Islet precursor cell (in vitro differentiated cells): ENCODE measurements at places on chromosomes 6 and 20.

DNA sequence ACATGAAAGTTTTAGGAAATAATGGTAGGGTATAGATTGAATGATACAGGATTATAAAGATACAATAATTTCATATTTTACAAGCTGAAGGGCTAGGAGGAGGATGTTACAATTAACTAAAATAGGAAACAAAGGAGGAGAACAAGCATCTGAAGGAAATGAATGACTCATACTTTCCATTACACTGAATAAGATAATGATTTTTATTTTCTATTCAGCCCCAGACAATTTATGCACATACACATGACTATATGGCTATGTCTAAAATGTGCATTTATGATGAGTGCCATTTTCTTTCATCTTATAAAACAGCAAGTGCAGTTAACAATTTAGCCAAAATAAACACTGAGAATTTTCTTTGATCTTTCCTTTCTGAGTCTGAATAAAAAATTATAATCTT lies 994.6 kb upstream of the ADGRB3 start:
- no peak for DNase-seq

DNA sequence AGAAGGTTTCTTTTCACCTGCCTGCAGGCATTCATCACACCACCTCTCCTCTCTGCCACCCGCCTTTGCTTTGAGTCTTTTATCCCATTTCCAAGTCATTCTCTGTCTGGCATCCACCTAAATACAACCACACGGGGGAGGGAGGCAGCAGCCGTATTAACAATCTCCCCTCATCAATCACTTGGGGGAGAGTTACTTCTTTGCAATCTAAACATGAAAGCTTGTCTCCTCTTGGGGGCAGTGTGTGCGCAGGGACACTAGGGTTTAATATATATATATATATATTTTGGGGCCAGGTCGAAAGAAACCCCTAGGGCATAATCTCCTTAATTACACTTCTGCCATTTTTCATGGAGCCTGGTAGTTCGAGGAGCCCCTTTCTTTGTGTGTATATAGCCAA lies 214.5 kb downstream of the TSHZ2 start:
- no peak for DNase-seq

DNA sequence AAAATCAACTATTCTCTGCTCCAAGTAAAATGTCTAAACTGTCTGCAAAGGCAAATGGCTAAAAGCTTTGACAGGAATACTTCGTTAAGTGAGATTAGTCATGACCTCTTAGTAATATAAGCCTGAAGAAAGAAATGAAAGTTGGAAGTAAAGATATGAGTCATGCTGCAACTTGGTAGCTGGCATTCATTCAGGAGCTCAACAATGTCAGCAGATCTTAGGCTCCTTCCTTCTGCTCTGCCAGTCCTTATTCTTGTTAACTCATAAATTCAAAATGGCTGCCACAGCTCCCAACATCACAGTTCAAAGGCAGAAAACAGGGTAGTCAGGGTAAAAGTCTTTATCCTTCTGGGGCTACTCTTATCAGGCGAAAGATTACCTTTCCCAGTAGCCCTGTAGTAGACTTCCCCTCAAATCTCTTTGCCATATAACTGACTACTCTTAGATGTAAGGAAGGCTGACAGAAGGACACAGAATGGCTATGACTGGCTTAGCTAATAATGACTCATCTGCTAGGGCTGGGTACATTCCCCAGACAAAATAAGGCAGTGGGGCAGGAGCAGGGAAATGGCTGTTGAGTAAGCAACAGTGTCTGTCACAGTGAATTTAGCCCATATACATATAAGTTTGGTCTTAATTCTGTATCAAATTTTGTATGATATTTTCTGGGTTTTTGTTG lies 24.4 kb upstream of the C6orf62 start:
- peak; percentile 78 for DNase-seq

DNA sequence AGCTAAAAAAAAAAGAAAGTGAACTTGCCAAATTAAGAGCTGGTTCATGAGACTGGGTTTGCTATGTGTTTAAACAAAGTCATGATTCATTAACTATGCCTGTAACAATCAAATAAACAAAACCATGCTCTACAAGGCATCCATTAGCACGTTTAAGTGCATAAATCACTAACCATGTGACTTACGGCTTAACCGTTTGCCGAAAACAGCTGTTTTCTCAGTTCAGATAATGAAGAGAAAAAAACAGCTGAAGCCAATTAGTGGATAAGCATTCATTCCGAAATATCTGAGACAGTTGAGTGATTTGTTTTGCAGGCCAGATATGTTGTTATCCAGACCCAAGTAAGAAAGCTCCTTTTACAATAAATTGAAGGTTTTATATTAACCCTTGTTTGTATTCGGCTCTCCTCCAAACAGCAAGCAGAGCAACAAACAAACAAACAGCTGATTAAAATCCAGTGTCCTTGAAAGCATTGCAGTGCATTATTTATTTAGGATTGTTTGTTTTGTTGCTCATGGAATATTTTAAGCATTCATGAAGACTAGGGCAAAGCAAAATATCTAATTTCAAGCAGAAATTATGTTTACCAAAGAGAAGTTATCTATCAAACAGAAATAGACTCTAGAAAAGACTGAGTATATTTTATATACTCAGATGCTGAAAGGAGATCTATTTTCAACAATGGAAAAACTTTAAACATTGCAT lies 343.5 kb downstream of the RFPL4B start:
- DNase-seq, result no peak

DNA sequence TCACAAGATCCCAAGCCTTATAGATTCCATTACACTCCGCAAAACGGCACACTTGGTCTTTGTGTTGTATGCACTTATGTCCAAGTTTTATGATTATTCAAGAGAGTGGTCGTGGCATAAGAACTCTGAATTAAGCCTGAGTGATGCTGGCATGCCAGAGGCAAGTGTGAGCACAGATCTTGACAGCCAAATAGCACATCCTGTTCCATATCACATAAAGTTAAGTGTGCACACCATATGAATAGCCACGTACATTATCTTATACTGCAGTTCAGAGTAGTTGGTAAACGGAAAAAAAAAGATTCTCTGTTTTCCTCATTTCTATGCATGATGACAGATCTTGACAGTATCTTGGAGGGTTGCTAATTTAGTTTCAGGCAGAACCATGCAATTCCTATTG lies 727.3 kb upstream of the FLRT3 start:
- DNase-seq, result no peak
